ENCODE measurements at places on chromosomes 6 and 20.

GRCh38 chr6:21522797-21523456 lies 70.6 kb upstream of the SOX4 start:
- DNase-seq = no peak

GRCh38 chr20:49704932-49705336 lies 8.7 kb downstream of the B4GALT5 start:
- DNase-seq = no peak

GRCh38 chr6:2744209-2744771 lies 6.4 kb downstream of the MYLK4 start:
- no peak for DNase-seq

GRCh38 chr20:46377518-46377917 lies 28.9 kb downstream of the ELMO2 start:
- DNase-seq = no peak

GRCh38 chr6:14218519-14218800 lies 100.9 kb downstream of the CD83 start:
- no peak for DNase-seq

DNA sequence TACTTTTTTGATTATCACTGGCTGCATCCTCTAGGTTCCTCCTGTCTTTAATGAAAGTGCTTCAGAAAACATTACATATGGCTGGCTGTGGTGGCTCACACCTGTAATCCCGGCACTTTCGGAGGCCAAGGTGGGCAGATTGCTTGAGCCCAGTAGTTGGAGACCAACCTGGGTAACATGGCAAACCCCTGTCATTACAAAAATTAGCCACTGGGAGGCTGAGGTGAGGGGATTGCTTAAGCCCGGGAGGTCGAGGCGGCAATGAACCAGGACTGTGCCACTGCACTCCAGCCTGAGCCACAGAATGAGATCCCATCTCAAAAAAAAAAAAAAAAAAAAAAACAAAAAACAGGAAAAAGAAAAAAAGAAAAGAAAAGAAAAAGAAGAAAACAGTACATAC lies 35.3 kb downstream of the BEND3 start:
- no peak for DNase-seq

DNA sequence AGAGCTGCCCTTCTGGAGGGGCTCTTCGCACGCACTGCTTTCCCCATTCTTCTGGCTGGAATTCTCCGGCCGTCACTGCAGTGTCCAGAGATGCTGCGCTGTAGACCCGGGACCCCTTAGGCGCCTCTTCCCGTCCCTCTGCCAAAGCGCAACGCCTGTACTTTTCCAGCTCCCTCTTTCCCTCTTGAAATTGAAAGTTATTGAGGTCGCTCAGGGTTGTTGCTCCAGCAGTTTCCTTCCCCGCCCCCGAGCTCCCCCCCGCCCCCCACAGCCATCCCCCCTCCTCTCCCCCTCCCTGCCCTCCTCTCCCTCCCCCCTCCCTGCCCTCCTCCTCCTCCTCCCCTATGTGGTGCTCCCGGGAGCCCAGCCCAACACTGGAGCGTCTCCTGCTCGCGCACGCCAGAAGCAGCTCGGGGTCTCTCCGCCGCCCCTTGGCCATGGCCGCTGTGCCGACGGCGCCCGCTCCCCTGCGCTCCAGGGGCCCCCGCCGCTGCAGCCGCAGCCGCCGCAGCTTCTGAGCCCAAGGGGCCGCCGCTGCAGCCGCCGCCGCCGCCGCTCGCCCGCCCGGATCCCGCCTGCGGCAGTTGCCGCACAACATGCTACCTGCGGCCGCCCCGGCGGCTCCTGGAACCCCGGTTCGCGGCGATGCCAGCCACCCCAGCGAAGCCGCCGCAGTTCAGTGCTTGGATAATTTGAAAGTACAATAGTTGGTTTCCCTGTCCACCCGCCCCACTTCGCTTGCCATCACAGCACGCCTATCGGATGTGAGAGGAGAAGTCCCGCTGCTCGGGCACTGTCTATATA lies at the start of gene RSPO3:
RSPO3 (plus strand) TSS at position 374 of the 804 bp plus-strand sequence. CDS start 522 bp downstream, outside the sequence.
- DNase-seq = no peak

DNA sequence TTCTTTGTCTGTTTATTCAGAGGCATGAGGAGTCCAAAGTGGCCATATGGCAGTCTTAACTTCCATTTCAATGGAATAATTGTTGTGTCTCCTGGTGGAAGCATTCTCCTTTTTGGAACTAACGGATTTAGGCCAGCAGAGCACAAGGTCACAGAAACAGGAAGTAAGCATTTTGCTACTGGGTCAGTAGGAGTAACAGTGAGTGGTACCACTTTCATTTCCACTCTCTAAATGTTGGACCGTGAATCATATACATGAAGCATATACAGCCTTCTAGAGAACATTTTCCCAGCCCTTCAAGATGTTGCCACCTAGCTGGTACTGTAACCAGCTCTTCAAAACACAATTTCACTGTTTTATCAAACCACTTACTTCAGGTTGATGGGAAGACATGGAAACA lies 182.8 kb downstream of the EYS start:
- no peak for DNase-seq

DNA sequence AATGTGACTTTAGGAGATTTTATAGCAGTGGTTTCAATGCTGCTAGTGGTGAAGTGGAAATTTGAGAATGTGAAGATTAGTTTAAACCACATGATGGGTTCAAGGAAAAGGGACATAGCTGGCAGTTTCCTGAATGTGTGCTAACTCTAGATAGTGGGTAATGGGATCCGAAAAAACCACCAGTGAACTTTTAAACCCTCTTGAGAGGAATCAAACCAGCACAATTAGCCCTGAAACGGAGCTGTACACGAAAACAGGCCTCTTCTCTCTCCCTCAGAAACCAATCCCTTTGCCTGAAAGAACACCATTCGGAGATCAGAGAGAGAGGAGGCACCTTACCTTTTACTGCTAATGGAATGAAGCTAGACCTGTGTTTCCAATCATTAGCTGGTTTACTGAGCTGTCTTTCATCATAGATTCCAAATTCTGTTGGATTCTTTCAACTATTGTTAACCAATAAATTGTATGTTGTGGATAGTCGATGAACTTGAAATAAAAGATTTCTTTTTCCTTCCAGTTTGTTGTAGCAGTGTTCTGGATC lies 103.9 kb downstream of the AIG1 start:
- DNase-seq = no peak

DNA sequence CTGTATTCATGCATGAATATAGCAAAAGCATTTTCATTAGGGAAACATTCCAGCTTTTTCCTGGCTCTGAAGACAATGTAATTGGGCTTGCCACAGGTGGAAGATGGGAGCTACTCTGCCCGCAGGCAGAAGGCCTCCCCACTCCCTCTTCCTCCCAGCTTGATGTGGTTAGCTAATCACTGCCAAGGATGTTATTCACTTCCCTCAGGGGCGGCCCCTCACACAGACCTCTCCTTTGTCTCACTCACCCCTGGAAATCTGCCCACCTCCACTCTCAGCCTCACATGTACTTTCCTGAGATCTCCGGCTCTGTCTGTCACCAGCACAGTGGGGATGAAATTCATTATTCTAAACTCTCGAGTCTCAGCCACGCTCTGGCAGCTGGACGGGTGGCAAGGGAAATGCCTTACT lies 100.7 kb downstream of the ANKRD60 start:
- DNase-seq = peak; percentile 71

DNA sequence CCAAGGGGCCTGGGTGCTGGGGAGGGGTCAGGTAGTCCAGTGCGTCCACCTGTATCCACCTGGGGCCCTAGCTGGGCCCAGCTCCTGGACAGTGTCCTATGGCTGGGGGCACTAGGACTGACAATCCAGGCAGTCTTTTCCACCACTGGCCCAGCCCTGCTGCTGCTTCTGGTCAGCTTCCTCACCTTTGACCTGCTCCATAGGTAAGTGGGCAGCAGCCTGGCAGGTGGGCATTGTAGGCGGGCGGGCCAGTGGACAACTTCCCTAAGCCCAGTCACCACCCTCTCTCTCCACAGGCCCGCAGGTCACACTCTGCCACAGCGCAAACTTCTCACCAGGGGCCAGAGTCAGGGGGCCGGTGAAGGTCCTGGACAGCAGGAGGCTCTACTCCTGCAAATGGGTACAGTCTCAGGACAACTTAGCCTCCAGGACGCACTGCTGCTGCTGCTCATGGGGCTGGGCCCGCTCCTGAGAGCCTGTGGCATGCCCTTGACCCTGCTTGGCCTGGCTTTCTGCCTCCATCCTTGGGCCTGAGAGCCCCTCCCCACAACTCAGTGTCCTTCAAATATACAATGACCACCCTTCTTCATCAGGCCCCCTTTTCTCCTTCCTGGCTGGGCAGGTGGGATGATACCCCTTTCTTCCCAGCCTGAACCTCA lies 584 bp downstream of the C20orf141 start:
- DNase-seq = no peak

- DNase-seq = no peak
These were observed 951.8 kb upstream of the MAP3K7 start for GRCh38 chr6:91538622-91539021.

DNA sequence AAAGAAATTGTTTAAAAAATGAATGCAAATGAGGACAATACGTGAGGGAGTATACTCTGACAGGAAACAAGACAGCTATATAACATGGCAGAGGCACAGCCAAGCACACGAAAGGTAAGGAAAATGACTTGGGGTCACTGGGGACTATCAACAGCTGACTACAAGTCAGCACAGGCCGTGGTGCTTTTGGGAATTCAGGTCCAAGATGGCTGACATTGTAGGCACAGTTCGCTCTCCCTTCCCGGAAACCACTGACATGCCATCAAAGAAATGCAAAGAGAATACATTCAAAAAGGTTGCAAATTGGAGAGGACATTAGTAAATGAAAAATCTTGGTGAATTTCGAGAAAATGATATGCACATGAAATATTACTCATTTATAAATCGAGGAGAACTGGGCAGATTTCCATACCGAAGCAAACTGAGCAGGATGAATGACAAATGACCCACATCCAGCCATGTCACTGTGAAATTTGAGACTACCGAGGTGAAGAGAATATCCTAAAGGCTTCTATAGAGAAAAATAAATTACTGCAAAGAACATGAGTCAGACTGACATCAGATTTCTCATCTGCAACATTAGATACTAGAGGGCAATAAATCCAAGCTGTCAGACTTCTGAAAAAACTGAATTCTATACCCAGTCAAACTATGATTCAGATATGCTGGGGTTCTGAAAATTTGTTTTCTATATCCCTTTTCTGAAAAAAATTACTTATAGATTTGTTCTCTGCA lies 391.1 kb downstream of the BTBD9 start:
- no peak for DNase-seq

DNA sequence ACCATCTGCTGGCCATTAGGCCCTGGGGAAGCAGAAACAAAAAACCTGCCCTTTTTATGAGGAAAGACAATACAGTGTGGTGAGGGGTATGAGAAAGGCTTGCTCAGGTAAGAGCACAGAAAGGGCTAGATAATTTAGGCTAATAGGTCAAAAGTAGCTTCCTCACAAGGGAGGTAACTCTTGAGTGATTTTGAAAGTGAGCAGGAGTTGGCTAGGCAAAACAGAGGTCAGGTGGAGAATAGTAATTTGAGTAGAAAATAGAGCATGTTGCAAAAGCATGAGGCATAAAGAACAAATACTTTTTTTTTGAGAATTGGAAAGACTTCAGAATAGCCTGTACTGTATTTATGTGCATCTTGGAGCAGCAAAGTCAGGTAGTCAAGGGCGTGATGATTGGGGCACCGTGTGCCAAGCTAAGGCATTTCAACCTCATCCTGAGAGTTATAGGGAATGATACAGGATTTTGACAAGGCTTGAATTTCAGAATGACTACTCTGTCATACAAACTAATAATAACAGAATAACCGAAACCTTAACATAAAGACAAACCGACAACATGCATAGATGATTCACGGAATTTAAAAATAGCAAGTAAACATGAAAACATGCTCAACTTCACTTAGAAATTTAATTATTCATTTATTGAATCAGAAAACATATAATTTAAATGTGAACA lies 123.0 kb upstream of the ENPP5 start:
- no peak for DNase-seq

DNA sequence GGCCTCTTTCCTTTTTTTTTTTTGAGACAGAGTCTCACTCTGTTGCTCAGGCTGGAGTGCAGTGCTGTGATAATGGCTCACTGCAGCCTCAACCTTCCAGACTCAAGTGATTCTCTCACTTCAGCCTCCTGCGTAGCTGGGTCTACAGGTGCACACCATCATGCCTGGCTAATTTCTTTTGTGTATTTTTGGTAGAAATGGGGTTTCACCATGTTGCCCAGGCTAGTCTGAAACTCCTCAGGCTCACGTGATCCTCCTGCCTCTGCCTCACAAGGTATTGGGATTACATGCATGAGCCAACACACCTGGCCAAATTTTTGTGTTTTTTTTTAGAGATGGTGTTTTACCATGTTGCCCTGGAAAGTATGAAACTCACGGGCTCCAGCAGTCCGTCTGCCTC lies 29.3 kb downstream of the SRC start:
- no peak for DNase-seq

DNA sequence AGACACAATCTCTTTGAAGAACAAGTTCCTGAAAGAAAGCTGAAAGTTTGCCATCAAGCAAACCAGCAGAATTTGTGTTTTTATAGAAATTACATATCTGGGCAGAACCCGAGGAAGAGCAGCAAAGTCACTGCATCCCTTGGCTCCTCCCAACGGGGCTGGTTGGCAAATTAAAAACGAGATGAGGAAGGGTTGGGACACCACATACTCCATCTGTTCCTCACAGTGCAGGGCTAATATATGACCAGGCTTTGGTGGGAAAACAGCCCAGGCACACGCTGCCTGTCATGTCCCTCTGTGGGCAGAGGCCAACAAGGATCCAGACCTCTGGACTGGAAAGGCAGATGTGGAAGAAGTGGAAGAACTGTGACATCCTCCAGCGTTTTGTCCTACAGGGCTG lies 607.3 kb downstream of the CDH26 start:
- no peak for DNase-seq

DNA sequence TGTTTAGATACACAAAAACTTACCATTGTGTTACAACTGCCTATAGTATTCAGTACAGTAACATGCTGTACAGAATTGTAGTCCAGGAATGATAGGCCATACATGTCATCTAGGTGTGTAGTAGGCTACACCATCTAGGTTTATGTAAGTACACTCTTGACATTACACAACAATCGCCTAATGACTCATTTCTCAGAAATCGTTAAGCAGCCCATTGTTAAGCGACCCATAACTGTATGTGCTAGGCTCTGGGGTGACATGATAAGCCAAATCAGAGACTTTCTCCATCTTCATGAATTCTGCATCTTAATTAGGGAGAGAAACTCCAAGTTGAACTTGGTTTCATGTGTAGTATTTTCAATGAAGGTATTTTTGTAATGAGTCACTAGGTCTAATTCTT lies 17.2 kb downstream of the STK35 start:
- no peak for DNase-seq

DNA sequence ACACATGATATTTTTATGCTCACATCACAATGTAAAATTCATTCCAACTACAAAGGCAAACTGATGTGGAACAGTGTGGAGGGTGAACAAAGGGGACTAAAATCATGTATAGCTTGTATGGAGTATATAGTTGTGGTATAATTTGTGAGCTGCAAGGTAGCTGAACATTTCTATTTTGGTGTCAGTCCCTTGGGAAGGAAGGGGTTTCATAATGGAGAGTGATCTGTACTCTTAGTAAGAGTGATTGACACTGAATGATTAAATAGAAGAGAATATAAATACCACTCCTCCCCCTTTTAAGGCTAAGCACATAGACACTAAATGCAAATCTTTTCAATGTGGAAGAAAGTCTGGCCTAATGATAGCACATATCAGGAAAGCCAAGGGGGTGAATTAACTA lies 104.6 kb downstream of the POPDC3 start:
- no peak for DNase-seq
